ENCODE measurements at places on chromosomes 3 and 15.

DNA sequence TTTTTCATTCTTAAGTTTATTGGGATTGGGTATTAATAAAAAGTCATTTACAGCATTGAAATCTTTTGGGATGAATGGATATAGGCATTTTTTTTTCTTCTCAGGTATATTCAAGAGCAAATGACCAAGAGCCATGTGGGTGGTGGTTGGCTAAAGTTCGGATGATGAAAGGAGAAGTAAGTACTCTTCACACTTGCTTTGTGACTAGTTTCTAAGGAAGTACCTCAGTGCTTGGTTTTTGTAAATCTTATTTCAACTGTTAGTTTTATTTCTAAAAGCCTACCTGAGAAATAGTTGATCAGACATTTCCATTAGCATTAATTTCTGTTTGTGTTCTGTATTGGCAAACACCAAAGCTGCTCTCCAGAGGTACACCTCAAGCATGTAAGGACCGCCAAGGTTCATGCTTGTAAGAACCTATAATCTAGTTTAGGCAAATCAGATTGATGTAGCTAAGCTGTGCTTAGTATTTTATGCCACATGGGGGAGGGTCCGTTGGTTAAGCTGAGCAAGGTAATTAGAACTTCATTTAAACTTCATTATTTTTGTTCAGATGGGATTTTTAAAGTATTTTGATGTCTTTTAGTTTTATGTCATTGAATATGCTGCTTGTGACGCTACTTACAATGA lies 35.4 kb downstream of the FXR1 start:
- no peak for DNase-seq

GRCh38 chr3:43104660-43105595 lies 951 bp downstream of the POMGNT2 start:
- DNase-seq, result no peak

DNA sequence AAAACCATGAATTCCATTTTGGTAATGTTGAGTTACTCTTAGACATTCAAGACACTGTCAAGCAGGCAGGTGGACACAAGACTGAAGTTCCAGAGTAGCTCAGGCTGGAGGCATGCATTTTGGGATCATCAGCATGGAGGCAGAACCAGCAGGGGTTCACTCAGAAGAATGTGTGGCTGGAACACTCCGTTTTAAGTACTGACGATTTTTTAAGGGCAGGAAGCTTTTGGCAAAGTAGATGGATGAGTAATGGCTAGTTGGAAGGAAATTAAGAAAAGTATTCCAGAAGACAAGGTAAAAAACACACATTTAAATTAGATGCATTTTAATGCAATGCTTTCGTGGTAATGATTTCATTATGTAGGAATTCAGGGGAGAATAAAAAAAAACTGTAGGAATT lies 420.4 kb downstream of the ROBO2 start:
- DNase-seq, result no peak

- no peak for DNase-seq
Measured at GRCh38 chr3:61637088-61638051, 76.0 kb downstream of the PTPRG start.

DNA sequence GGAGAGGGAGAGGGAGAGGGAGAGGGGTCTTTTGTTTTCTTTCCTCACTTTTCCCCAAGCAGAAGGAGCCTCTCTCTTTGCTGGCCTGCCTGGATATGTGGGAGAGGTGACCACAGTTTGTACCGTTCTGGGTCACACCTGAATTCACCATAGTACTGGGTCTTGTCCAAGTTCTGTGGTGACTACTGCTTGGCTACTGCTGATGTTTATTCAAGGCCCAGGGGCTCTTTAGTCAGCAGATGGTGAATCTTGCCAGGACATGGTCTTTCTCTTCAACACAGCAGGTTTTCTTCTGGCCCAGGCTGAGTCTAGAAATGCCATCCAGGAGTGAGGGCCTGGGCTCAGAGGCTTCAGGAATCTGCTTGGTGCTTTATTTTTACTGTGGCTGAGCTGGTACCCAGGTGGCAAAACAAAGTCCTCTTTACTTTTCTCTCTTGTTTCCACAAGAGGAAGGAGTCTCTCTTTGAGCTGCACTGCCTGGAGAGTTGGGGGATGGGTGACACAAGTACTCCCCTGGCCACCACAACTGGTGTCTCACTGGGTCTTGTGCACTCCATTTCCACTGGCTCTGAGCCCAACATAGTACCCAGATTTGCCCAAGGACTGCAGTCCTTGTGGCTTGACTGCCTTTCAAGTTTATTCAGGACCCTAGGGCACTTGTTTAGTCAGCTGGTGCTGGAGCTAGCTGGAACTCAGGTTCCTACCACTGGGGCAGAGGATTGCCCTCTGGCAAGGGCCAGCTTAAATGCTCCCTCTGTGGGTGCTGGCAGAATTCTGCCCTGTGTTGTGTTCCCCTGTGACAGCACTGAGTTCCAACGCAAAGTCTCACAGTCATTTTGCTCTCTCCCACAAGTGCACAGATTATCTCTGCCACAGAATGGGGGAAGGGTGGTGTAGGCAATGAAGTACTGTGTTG lies 16.8 kb upstream of the CCNDBP1 start:
- DNase-seq, result no peak

DNA sequence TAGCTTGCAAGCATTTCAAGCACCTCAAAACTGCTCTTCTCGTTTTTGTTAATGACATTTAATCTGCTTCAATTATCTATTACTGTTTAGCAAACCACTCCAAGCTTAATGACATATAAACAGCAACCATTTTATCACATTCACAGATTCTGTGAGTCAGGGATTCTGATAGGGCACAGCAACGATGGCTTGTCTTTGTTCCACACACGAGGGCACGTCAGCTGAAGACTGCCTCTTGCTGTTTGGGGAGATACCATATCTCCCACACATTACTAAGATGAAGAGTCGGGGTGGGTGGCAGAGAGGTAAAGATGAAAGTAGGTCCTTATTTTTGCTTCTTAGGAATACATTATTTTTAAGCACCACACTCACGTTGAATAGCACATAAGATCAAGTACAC lies 19.3 kb downstream of the CPOX start:
- DNase-seq, result no peak

DNA sequence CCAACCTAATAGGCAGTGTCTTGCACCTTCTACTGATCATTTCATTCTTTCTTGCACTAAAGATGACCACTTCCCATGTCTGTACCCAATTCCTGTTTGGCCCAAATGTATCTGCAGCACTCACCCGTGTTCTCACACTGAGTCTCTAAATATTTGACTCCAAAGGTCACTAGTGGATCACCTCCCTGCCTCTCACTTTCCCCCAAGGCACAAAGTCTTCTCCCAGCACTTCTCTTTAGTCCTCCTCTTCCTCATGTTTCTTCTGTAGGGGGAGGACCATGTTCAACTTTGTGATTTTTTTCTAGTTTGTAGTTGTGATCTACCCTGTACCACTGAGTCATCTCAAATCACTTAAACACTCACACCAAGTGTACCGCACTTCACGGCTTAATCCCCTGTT lies 13.9 kb downstream of the NR1I2 start:
- no peak for DNase-seq

GRCh38 chr3:178257491-178257890 lies 278.7 kb upstream of the KCNMB2 start:
- DNase-seq, result no peak

- DNase-seq, result no peak
Measured at GRCh38 chr3:38560284-38560683, 64.1 kb downstream of the EXOG start.

DNA sequence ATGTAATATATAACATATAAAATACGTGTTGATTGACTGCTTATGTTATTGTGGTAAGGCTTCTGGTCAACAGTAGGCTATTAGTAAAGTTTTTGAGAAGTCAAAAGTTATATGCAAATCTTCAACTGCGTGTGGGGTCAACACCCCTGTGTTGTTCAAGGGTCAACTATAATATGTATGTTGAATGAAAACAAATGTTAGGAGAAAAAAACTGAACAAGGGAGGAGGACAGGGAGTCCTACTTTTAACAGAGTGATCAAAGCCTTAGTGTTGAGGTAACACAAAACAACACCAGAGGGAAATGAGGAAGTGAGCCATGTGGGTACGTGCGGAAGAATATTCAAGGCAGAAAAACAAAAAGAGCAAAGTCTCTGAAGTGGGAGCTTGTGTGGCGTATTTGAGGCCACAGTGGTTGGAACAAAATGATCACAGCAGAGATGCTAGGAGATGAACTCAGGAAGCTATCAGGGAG lies 62.5 kb downstream of the SFMBT1 start:
- peak; percentile 46 for DNase-seq

DNA sequence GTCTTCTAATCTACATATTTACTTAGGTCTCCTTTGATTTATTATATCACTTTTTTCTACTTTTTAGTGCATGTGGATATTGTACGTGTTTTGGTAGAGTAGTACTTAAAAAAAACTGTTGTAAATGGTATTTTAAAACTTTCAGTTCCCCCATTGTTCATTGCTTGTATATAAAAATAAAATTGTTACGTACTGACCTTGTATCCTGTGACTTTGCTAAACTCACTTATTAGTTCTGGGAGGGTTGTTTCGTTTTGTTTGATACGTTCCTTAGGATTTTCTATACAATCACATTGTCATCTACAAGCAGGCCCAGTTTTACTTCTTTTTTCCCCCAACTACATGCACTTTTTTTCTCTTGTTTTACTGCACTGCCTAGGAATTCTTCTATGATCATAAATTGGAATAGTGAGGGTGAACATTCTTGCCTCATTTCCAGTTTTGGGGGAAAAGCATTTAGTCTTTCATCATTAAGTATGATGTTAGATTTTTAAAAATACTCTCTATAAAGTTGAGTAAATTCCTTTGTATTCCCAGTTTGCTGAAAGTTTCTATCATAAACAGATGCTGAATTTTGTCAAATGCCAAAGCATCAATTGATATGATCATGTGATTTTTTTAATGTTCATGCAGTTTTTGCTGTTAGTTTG lies 33.5 kb upstream of the ACKR4 start:
- no peak for DNase-seq

GRCh38 chr3:176767385-176767784 lies 429.9 kb downstream of the TBL1XR1 start:
- no peak for DNase-seq

- DNase-seq, result no peak
Measured at GRCh38 chr15:63402498-63403253, 21.0 kb upstream of the CA12 start.

- no peak for DNase-seq
Measured at GRCh38 chr3:133836497-133837158, 31.0 kb downstream of the SRPRB start.

GRCh38 chr3:112803467-112803866 lies 43.2 kb downstream of the CD200R1L start:
- no peak for DNase-seq

DNA sequence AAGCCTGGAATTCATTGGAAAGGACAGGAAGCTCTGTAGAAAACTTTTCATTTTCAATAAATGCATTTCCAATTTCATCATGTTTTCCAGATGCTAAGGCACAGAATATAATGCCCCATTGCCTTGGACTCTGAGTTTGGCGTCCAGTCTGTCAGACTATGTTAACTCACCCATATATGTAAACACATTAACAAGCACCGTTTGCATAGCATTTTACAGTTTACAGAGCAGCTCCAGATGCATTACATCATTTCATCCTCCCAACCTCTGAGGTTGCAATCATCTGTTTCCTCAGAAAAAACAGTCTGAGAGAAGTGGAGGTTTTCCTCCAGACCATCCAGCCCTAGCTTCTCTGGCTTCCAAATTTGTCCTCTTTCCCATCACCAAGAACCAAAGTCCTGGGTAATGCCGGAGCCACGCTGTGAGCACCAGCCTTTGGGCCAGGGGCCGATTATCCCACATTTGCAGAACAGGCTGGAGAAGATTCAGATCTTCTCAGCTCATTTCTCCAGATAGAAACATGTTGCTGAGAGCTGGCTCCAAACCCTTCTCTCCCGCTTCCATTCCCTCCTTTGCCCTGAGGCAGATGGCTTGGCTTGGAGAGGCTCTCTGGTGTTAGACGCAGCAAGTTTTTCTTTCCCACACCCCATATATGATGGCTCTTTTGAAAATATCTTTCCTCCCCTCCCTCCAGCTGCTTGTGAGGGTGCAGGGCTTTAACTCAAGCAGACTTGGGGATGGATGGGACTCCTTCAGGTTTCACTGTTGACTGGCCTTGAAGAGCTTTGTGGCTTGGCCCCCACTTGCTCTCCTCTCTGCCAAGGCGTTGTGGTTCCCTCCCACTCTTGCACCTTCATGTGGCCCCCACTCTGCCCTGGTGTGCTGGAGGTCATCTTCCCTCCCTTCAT lies 26.0 kb downstream of the CYP19A1 start:
- no peak for DNase-seq

DNA sequence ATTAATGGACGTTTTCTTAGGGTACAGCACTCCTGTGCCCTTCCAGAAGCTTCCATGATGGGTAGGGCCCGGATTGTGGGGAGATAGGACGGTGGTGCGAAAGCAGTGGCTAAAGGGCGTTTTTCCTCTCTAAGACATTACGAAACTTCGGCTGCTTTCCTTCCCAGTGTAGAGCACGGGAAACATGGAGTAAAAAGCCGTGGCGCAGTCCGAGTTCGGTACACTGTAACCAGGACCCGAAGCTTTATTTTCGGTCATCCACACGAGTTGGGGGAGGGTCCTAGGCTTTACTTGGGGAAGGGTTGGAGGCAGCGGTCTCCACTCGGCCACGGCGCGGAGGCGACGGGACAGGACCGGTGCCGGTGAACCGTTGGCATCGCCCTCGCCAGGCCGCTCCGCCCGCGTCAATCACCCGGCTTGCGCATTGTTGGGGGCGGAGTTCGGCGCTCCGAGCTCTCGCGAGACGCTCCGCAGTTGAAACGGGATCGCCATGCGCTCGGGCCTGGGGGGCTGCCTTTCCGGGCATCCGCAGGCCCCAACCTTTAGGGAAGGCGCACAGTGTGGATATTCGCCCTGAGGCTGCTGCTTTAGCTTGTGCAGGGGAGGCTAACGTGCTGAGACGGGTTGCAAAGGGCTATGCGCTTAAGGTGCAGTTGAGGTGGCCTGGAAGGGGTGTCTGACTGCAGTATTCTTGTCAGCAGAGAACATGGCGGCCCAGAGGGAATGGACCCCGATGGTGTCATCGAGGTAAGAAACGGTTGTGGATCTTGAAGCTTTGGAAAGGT lies 546 bp downstream of the EIF4A2 start:
- peak; percentile 62 for DNase-seq

DNA sequence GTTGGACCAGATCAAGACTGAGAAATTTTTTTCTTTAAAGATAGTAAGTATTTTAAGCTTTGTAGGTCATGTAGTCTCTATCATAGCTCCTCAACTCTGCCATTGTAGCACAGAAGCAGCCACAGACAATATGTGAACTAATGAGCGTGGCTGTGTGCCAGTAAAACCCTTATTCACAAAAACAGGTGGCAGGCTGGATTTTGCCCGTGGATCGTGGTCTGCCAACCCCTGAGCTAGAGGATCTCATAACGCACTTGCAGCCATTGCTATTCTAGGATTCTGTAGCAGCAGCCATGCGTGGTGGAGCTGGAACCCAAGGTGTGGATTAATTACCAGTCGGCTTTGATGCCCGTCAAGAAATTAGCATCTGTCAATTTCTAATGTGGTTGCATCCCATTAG lies 68.7 kb upstream of the PLXNA1 start:
- no peak for DNase-seq

GRCh38 chr15:82807920-82808633 lies 1.4 kb upstream of the WHAMM start:
- no peak for DNase-seq

- no peak for DNase-seq
Measured at GRCh38 chr3:53702776-53703530, 143.3 kb downstream of the CHDH start.

- DNase-seq, result no peak
Measured at GRCh38 chr3:188267790-188268335, 113.9 kb downstream of the LPP start.

All from activated T-cell treated with anti-CD3 and anti-CD28 coated beads for 48 hours (primary cell).